ENCODE measurements at places on chromosomes 3 and 15.
A peak's percentile ranks its signal among the peaks of the same experiment; 100 is the strongest.

DNA sequence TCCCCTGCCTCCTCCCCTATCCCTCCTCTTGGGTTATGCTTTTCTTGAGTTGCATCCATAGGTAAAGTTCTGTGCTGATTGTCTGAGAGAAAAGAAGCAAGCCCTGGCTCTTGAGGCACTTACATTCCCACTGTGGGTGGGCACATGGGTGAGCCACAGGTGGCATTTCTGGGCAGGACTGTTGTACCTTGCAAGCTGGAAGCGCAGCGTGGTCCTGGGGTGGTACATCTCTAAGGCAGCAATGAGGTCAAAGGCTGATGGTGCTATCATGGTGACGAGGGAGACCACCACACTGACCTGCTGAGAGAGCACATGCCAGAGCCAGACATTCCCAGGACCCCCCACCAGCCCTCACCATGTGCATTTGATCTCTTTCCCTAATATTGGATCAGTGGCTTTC is 24.7 kb downstream of the TMC3 start:
- DNase-seq: no peak

- no peak for DNase-seq
Observed at GRCh38 chr3:18393906-18394305, 31.2 kb downstream of the SATB1 start.

GRCh38 chr3:184440151-184440550 is 60.3 kb downstream of the CHRD start:
- DNase-seq: no peak

- no peak for DNase-seq
Observed at GRCh38 chr3:111846717-111847116, 12.3 kb upstream of the PHLDB2 start.

GRCh38 chr3:166809520-166809919 is 570.6 kb downstream of the ZBBX start:
- no peak for DNase-seq

DNA sequence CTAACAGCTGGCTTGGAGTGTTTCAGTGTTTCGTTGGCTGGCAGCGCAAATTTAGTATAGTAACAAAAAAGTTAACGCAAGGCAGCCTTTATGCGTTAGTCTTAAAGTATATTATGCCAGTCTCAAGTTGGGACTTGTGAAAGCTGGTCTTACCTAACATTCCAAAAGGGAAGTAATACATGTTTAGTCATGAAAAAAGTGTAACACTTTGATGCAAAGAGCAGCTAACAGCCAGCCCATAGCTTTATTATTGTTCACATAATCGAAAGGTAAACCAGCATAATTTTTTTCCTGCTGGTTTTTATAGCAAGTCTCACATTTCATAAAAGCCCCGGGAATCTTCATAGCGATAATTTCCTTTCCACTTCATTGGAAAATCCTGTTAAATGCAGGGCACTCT is 2.4 kb upstream of the GPR87 start:
- DNase-seq: no peak

GRCh38 chr3:66497985-66498671 is 2.7 kb downstream of the LRIG1 start:
- DNase-seq: no peak

DNA sequence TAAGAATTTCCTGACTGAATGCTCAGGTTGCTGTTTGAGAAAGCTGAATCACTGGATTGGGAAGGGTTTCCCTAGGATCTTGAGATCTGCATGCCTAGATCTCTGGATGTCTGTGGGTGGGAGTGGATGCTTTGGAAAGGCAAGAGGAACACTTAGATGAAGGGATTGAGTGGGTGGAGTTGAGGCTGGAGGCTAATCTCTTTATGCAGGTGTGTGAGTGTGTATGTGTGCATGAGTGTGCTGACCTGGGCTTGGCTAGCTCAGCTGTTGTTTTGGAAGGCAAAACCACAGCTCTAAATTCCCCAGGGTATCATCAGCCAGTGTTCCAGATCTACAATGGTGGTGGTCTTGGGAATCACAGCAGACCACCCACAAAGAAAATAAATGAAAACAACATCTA is 60.5 kb downstream of the CLDN1 start:
- DNase-seq: no peak

GRCh38 chr3:133591271-133591742 is 17.8 kb downstream of the CDV3 start:
- no peak for DNase-seq

DNA sequence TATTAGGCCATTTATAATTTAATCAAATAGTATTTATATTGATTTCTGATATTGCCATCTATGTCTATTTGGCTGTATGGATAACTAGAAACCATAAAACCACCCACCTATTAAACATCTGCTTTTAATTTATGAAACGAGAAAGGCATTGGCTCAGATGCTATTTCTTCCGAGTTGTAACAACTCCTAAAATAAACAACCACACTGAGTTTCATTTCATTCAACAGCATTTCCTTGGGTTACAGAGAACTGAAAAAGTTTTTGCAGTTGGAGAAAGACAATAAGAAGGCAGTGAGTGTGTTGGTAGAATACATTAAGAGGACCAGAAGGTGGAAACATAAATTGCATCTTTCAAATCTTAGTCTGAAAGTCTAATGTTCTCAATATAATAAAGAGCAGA is 79.1 kb downstream of the AQR start:
- no peak for DNase-seq

GRCh38 chr15:48643206-48643605 is 2.3 kb downstream of the FBN1 start:
- no peak for DNase-seq

DNA sequence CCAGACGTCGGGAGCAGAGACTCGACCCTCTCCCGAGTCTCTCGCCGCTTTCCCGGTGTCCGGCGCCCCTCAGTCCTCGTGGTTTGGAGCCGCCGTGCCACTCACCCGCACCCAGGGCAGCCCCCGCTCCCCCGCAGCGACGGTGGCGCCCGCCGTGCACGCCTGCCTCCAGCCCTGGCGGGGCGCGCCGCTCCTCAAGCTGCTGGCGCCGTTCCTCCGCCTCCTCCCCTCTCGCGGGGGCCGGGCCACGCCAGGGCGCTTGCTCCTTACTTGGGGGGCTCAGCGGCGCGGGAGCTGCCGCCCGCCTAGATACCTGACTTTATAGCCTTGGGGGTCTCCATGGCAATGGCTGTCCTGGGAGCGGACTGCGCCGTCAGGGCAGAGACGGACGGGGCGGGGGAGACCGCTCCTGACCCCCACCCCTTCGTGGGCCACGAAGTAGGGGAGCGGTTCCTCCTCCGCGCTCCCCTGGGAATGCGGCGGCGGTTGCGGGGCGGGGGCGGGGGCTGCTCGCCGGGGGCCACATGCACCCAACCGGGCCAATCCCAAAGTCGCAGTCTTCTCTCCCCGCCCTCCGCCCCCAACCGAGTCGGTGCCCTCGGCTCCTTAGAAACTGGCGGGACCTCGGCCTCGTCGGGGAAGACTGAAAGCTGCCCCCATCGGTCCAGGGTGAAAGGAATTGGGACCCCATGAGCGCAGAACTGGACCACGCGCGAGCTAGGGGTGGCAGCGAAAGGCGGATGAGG is at the start of gene ANKRD63:
TSS of gene ANKRD63 (minus strand) at position 196 of the 746 bp plus-strand sequence. CDS start 478 bp downstream, outside the sequence.
- DNase-seq: no peak

DNA sequence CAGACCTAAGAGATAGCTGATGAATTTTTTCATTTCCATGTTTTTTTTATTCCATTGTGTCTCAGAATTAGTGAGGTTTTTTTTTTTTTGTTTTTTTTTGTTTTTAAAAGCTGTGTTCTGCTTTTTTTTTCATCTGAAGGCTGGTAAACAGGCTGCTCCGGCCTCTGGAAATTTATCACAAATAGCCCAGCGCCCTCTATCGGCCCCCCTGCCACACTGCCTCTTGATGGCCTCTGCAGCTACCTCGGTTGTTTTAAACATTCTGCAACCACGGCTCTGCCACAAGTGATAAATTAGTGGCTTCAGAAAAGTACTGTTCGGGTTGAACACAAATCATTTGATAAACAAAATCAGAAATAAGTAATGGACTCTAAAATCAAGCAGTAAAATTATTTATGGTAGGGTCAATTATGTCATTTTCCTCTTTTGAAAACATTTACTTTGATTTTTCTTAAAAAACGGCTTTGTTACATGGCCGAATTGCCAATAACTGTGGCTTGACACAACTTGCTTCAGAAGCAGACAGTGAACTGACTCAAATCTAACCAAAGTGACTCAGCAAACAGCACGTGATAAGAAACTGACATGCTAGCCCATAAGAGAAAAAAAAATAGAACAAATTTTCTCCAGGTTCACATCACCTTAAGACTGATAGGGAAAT is 87.8 kb downstream of the RSL24D1 start:
- DNase-seq: peak; percentile 46

- DNase-seq: no peak
Observed at GRCh38 chr3:101821503-101821902, 27.8 kb upstream of the NFKBIZ start.

DNA sequence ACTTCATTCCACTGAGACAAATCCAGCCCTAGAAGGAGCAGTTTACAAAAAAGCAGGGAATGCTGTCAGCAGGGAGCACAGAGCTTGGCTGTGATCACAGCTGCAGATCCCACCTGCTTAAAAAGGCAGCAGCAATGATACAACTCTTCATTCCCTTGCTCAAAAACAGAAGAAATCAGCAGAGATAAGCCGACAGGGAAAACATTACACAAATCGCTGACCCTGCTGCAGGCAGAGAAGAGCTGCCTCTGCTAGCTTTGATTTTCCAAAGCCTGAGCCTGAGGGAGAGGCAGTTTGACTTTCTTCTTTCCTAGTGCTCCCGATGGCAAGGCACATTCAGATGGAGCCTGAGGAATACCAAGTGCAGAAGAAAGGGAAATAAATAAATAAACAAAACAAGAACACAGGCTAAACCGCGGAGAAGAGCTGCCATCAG is 80.2 kb downstream of the SHQ1 start:
- DNase-seq: no peak

GRCh38 chr3:45104715-45105711 is 41.2 kb downstream of the CDCP1 start:
- DNase-seq: no peak

DNA sequence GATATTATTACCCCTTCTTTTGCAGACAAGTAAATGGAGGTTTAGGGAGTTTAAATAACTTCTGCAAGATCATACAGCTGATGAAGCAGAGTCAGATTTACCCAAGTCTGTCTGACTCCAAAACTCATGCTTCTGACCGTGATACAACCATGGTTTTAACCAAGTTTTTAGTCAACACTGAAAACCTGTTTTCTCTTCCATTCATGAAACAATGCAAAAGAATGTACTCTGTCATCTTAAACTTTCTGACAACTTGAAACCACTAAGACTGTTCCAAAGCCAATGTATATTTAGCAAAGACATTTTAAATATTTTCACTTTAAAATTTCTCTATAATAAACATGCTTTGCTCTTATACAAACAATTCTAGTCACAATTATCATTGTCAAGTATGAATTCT is 77.0 kb upstream of the RBMS3 start:
- DNase-seq: no peak

DNA sequence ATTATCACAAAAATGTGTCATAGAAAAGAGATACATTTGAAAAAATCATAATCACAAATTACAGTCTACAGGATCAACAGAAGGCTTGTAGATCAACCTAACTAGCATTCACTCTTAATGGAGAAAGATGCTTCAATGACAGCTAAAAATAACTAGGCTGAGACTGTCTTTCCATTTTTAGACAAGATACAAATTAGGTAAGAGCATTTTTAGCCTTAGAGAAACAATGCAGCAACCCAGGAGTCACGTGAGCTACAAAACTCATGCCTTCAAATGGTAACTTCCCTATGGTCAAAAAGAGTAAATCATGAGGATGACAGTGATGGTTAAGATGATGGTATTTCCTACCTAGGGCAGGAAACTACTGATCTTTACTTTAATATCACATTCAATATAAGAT is 415.4 kb downstream of the MAGI1 start:
- no peak for DNase-seq

DNA sequence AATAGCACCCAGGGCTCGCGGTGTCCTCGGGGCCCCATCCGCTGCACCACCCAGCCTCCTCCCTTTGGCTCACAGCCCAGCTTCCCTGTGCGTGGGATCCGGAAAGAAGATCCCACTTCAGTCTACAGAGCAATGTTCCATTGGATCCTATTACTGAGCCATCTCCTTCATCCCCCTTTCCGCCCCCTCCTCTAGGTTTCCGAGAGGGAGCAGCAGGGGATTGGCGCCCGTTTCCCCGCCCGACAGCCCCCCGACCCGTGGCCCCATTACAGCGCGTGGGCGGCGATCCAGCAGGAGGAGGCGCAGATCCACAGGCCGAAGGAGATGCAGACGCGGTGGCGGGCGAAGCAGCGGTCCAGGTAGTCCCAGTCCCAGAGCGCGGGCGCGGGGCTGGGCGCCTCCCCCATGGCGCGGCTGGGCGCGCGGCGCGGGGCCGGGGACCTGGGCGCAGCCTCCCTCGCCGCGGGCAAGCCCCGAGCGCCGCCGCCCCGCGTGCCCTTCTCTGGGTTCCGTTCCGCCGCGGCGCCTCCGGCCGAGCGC is 340 bp downstream of the TMEM44 start:
- DNase-seq: peak; percentile 15

Data from stimulated activated CD4-positive, alpha-beta T cell treated with anti-CD3 and anti-CD28 coated beads, Interleukin-12 subunit alpha, Interleukin-12 subunit beta, amount 100 ng/mL, for 48 hours (primary cell).